ENCODE measurements at places on chromosomes 12 and 14.

DNA sequence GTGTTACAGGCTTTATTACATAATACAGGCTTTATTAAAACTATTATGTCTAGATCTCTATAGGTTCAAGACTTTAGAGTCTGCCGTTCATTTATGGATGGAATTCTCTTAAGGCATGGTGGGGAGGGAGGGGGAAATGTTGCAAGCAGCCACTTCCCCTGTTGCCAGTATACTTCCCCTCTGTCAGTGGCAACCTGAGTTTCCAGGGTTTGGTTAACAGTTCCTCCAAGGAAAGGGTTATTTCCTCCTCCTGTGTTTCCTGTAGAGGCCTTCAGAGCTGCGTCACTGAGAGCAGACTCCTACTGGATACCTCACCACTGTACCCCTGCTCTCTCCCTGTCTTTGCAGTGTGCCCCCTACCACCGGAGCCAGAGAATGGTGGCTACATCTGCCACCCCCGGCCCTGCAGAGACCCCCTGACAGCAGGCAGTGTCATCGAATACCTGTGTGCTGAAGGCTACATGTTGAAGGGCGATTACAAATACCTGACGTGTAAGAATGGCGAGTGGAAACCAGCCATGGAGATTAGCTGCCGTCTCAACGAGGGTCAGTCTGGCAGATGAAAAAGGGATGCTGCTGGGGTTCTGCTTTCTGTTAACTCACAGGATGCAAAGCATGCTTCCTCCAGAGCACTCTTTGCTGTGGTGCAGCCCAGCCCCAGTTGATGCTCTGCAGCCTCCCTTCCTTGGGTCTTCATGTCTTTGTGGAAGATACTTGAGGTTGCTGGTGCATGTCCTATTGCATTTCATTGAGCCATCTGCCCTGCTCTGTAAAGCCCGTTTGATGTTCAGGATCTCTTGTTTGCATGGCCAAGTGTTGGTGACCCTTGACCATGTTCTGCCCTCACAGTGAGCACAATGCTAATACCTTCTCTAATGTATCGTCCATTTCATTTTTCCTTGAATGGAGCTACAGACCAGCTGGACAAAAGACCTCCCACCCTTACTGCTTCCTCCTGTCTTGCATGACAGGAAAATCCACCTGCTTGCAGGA is 63.6 kb upstream of the SRSF5 start:
- DNase-seq = no peak

DNA sequence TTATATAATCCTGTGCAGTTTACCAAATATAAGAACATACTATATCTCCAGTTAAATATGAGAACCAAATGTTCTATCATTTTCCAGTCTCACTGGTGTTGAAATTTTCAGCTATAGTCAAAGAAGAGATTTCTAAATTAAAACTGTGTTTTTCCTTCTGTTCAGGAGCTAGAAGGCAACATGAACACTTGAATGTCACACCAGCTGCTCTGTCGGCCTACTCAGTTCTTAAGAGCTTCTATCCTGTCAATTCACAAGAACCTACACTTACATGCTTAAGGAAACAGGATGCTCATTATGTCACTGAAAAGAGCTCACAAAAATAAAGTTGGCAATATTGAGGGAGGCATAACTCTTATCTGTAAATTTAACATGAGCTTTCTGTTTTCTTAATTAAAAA is 43.1 kb downstream of the ATP2B1 start:
- no peak for DNase-seq

GRCh38 chr12:57377103-57377840 is 53.6 kb downstream of the R3HDM2 start:
- no peak for DNase-seq

- no peak for DNase-seq
Measured at GRCh38 chr12:9615420-9616136, 7.9 kb upstream of the KLRB1 start.

DNA sequence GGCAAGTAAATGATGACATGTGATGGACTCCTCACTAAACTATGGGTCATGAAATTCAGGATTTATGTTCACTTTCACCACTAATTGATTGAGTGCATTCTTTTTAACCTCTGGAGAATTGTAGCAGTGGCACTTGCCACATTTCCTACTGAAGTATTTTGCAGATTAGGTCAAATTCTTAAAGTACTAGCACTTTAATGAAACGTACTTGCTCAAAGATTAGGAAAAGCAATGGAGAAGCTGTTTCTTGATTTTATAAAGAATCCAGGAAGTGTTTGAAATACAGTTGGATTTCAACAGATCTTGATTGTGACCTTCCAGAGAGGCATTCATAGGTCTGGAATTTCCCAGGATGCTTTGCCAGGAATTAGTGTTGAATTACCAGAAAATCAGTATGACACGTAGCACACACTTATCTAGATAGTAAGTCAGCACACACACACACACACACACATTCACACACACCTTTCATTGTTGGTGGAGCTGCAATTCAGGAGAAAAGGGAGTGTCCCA is 162.6 kb downstream of the MYRFL start:
- DNase-seq = peak; percentile 13

DNA sequence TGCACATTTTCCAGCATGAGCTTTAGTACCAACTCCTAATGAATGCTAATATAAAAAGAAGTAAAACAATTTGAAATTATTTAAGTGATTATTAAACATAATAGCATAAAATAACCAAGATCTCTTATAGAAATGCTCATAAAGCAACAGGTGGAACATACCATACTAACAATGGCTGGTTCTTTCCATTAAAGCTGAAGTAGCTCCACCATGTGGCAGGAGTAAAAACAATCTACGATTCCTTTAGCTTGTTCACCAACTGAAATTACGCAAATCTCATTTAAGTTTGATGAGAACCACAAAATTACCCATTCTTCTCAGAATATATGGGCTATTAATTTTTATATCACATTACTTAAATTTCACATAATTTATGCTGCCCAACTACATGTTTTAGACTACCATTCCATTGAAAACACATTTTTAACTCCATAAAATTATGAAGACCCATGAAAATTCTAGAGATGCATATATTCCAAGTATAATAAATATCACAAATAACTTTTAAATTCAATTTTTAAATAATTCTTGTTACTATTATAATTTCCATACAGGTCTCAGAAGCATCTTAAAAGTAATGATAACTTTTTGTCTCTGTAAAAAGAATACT is 213.6 kb downstream of the DAD1 start:
- no peak for DNase-seq
